ENCODE measurements at places on chromosomes 12 and 14. TPM values are rescaled to one million over a fixed set of nuclear protein-coding genes. Genes with fewer than 3 reads are reported as not detected.

DNA sequence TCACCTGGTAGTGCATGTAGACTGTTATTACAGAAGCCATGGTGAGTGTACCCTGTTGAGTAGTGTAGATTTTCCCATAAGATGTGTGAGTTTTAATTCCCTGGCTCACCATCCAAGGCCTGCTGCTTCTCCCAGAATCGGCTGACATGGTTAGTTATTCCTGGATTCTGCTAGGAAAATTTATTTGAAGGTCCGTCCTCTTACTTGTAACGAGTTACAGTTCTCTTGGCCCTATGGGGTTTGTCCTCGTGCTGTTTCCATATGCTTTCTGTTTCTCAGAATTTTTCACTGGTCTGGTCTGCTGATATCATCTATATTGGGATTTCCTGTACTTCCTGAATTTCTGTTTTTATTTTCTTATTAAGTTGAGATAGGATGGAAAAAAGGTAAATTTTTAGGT, 423.3 kb upstream of the RGS6 start:
- DNase-seq = no peak

DNA sequence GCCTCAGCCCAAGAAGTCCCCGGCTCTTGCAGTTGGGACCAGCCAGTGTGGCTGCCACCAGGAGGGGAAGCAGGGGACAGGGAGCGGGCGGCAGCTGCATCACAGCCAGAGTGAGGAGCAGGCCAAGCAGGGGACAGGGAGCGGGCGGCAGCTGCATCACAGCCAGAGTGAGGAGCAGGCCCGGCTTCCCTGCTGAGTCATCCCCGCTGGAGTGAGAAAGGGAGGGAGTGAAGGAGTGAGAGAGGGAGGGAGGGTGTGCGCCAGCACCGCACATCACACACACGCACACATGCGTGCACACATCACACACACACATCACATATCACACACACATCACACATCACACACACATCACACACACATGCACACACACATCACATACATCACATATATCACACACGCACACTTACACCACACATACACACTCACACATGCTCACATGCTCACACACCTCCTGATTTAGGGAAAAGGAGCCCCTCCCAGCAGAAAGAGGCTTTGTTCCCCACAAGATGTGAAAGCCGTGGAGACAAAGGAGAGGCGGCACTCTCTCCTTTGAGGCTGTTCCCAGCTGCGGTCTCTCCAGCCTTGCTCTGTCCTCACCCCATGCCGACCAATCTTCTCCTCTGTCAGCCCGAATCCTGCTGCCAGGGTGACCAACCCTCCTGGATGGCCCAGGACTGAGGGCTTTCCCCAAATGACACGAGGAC, 16.7 kb upstream of the ZDHHC22 start:
- peak; percentile 20 for DNase-seq

DNA sequence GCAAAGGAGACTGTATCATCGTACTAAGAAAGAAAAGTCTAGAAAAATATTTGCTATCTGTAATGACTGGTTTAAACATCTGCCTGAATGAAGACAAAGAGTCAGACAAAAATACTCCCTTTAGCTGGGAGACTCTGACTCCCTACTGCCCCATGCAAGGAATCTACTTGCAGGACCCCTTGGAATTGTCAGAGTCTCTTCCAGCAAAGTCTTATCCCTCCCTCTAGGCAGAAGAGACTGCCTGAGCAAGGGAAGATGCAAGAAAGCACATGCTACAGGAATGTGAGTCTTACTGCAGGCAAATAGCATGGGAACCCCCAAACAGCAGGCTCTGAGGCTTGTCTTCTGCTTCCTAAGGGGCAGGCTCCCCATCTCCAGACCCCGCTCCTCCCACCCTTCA, 154.0 kb downstream of the KCNA5 start:
- DNase-seq = no peak

DNA sequence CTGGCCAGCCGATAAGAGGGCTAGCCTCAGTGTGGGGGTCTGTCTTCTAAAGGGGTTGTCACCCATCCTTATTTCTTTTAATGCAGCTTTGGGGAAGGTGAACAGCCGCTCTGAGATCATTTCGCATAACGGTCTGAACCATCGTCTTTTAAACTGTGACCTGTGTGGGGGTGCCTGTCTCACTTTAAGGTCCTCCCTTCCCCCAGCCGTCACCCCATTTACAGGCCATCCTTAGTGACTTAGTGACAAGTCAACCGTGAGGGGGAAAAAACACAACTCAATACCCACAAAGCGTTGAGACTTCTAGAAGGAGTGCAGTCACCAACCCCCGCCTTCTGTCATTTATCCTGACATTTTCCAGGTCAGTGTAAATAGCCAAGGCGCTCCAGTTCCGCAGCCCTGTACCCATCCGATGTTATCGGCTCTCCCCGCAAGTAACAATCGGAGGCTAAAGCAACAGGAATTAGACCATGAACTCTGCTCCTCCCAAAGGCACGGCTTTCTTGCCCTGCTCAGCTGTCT, 505 bp upstream of the DENND5B start:
- peak; percentile 58 for DNase-seq

- DNase-seq = no peak
Observed at GRCh38 chr12:26732005-26732908, 100.7 kb downstream of the ITPR2 start.

- no peak for DNase-seq
Observed at GRCh38 chr14:92198804-92199203, 77.0 kb downstream of the CPSF2 start.

DNA sequence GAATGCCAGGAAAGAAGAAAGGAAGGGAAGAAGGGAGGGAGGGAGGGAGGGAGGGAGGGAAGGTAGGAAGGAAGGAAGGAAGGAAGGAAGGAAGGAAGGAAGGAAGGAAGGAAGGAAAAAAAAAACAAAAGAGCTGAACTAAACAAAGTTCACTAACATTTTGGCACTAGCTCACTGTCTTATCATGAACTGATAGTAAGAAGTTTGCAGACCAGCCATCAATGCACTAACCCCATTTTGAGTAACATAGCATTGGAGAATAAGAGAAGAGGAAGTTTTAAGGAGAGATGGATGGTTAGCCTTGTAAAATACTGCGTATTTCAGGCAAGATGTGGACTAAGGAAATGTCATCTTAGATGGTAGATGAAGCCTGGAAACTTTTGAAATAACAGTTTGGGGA, 1136.0 kb downstream of the FLRT2 start:
- no peak for DNase-seq

DNA sequence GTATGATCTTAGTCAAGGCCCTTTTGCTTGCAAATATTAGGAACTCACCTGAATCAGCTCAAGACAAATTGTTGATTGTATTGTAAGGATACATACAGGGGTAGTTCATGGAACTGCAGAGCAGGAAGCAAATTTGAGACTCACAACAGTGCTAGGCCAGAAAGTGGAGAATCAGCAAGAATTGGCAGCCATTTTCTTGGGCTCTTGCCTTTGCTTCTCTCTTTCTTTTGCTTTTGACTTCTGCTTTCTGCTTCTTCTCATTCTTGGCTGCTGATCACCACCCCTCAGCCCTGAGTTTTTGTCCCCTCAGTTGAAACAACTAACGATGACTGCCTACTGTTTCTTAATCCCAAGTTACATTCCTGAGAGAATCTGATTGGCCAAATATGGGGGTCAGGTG, 34.8 kb downstream of the KCNK13 start:
- no peak for DNase-seq

DNA sequence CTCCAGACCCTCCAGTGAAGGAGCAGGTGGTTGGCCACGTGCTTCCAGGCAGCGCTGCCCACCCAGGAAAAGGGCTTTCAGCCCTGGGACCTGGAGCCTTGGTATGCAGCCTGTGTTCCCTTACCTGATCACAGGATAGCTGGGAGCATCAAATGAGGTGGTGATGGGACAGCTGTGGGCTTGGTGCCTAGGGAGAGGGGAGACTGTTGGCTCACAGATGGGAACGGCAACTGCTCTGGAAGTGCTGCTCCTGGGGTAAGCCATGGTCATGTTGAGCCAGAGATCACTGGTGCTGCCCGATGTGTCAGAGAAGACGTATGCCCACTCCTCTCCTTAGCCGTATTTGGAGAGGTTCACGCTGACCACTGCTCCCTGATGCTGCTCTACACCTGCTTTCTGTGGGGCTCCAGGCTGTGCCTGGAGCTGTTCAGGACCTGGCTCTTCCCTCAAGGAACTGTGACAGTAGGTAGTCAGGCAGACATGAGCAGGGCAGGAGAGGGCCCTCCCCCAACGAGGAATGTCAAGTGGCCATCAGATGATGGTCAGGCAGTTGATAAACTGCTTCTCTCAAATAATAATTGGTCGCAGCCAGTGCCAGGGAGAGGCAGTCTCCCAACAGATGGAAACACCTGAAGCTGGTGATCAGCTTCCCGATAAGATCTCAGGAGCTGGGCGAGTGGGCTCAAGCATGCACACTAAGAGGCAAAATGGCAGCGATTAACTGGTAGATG, 2.8 kb upstream of the CYP46A1 start:
- no peak for DNase-seq

DNA sequence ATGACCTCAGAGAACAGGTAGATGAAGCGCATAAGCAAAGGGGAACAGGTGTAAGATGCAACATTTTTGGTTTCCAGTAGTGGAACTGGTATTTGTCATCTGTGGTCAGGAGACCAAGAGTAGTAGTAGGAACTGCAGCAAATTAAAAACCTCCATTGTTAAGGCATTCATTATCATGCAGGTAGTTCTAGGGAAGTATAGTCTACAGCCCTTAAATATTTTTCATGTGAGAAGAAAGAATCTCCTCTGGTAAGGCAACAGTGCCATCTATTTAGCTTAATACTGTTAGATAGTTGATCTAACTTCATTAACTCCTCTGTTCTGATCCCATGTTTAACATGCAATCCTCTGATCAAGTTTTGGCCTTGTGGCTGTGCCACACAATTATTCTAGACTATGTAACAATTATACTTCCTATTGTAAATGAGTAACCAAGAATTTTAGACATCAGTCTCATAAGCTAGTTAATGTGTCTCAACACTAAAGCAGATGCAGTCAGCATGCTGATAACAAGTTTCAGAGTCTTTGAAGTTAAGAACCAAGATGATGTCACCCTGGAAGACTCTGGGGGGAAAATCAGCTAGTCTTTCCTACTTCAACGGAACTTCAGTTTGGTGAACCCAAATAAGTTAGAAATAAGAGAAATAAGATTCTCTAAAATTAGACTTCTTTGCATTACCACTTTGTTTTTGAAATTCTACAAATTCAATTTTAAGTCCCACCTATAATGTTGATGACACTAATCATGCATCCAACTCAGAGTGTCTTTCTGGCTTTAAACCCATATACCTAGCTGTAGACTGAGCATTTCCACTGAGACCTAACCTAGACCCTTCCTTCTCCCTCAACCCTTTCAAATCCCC, 70.9 kb downstream of the STXBP6 start:
- DNase-seq = no peak

DNA sequence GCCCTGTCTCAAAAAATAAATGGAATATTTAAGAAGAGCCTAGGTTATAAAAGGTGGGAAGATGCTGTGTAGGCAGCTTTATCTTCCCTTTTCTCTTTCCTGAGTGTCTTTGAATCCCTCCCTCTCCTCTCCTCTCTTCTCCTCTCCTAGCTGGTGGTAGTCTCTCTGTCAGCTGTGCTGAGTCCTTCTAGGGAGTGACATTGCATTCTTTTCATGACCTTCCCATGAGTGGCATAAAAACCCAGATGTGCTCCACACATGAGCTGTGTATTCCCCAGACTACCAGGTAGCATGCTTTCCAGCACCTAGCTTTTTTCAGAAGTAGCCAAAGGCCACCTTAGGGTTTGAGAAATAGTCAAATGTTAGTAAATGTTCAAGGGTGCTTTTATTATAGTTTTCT, 23.6 kb downstream of the SAMD4A start:
- no peak for DNase-seq

DNA sequence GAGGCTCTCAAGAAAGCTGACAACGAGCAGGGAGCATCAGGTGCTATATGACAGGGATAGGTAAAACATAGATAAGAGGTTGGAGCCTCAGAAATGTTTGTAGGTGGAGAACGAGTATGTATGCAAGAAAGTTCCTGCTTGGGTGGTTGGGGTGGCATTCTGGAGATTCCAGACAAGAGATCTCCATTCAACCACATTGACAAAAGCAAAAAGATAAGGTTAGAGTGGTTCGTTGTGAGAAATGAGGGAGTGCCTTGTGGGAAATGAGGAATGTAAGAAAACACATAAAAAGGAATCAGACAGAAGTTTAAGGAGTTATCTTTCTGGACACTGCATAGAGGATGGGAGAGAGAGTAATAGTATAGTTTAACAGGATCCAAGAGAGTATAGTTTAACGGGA, 290.3 kb downstream of the DPF3 start:
- no peak for DNase-seq

- DNase-seq = no peak
Observed at GRCh38 chr12:19967001-19967400, 401.3 kb upstream of the PDE3A start.

GRCh38 chr12:25686351-25686750, 133.3 kb upstream of the LMNTD1 start:
- DNase-seq = no peak

DNA sequence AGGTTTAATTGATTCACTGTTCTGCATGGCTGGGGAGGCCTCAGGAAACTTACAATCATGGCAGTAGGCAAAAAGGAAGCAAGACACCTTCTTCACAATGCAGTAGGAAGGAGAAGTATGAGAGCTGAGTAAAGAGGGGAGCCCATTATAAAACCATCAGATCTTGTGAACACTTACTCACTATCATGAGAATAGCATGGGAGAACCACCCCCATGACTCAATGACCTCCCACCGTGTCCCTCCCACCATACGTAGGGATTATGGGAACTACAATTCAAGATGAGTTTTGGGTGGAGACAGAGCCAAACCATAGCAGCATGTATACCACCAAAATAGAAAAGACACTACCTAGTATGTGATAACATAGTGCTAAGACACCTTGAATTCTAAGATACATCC, 2.9 kb upstream of the HMGA2 start:
- DNase-seq = no peak

DNA sequence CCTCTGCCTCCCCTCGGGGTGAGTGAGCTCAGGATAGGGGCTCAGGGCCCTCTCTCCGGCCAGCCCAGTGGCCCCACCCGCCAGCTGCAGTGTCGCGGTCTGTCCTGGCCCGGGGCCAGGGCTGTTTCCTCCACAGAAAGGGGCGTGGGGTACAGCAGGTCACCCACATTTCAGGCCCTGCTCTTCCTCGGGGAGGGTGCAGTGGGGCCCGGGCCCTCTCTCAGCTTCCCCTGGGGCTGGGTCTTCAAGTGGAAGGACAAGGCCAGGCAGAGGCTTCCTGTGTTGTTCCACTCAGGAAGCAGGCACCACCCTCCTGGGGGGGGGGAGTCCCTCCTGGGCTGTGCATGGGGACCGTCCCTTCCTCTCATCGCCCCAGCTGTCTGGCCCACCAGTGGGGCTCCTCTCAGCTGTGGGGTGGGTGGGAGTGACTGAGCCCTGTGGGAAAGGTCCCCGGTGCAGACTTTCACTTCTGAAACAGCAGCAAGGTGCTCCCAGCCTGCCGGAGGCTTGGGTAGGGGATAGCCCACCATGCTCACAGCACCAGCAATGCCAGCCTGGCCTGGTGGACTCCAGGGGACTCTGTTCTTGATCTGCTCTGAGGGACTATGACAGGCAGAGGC, 3.7 kb downstream of the GPR132 start:
- DNase-seq = no peak

- DNase-seq = no peak
Observed at GRCh38 chr12:41302979-41303403, 114.9 kb downstream of the PDZRN4 start.

GRCh38 chr12:109130297-109131153, 14.1 kb downstream of the ACACB start:
- DNase-seq = no peak

Gene KERA
- not detected for total RNA-seq

Gene STYK1
- 15.2 TPM for total RNA-seq

Gene BATF
- total RNA-seq = not detected

Gene ALG10
- 13.2 TPM for total RNA-seq

Gene OR6C75
- total RNA-seq = not detected

Gene CMKLR1
- total RNA-seq = not detected

Gene BIN2
- not detected for total RNA-seq

Gene KRT6C
- total RNA-seq = not detected

Gene DTX1
- total RNA-seq = 0.14 TPM

Measured in endothelial cell of umbilical vein (primary cell).